SIG-M5 (cell line): ENCODE measurements at places on chromosomes 16 and 17.

- no peak for DNase-seq
These were observed 12.8 kb upstream of the SMG1 start for GRCh38 chr16:18938986-18939385.

DNA sequence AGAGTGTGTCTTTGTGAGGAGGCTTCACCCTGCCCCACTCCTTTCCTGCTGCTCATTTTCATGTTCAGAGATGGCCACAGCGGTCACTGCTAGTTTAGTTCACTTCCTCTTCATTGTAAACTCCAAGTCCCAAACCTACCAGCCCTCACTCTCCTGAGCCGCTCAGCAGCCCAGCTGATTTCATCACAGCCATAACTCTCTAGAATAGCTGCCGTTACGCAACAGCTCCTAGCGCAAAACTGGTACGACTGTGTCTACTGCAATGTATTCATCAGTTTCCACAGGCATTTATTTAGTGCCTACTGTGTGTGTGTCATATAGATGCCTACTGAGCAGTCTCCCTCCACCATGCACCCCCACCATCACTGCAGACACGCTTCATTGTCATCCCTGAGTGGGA, 233.5 kb upstream of the RPL38 start:
- peak; percentile 70 for DNase-seq

- DNase-seq = no peak
These were observed 84.0 kb upstream of the TNRC6C start for GRCh38 chr17:77874303-77875050.

- peak; percentile 32 for DNase-seq
These were observed 20.9 kb downstream of the AKTIP start for GRCh38 chr16:53482123-53482522.

- DNase-seq = peak; percentile 9
These were observed 5.8 kb downstream of the NUP88 start for GRCh38 chr17:5413682-5414081.

DNA sequence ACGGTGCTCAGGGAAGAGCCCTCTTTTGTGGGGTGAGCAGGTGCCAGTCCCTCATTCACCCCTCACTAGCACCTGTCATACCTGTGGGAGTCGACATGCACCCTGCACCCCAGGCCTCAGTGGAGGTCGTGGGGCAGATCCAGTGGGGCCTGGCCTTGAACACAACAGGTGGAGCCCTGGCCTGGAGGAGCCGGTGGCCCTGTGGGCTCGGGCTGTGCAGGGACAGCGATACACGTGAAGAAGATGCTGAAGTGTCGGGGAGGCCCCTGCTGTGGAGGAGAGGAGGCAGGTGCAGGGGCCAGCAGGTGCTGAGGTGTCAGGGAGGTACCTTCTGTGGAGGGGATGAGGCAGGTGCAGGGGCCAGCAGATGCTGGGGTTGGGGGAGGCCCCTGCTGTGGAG, 31.8 kb downstream of the ZNF750 start:
- no peak for DNase-seq

GRCh38 chr17:50861334-50861676, 4.8 kb downstream of the TOB1 start:
- DNase-seq = no peak

DNA sequence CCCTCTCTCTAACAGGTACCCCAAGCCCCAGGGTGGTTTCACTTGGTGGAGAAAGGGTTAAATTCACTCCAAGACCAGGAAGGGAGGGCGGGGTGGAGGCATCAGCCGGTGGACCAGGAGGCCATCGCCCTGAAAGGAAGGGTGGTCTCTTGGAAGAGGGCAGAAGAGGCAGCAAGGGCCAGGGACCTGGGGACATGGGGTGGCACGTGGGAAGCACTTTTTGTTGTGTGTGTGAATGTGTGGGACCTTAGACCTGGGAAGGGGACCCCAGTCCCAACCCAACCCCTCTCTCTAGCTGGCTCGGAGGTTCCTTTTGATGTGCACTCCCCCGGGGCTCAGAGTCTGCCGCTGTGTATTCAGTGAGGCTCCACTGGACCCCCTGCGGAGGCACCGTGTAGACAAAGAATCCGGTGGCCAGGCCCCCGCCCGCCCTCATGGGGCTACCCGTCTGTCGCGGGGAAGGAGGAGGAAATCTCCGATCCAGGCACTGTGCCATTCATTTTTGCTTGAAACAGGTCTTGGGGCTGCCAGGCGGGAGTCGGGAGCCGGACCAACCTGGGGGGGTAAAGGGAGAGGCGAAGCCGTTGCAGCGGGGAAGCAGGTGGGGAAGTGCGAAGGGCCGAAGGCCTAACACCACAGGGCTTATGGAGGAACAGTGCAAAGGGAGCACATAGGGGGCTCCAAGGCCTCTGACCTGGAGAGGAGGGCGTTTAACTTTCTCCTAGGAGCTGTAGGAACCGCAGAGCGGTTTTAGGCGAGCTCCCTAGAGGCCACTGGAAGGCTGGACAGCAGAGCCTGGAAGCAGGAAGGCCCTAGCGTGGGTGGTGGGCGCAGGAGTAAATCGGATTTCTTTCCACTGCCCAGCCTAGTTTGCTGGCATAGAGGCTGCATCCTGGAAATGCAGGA, 3.2 kb upstream of the WNT3 start:
- DNase-seq = no peak

GRCh38 chr17:63517825-63518534, 5.2 kb upstream of the KCNH6 start:
- no peak for DNase-seq

GRCh38 chr16:31458073-31458843, 1.0 kb upstream of the ARMC5 start:
- peak; percentile 11 for DNase-seq

DNA sequence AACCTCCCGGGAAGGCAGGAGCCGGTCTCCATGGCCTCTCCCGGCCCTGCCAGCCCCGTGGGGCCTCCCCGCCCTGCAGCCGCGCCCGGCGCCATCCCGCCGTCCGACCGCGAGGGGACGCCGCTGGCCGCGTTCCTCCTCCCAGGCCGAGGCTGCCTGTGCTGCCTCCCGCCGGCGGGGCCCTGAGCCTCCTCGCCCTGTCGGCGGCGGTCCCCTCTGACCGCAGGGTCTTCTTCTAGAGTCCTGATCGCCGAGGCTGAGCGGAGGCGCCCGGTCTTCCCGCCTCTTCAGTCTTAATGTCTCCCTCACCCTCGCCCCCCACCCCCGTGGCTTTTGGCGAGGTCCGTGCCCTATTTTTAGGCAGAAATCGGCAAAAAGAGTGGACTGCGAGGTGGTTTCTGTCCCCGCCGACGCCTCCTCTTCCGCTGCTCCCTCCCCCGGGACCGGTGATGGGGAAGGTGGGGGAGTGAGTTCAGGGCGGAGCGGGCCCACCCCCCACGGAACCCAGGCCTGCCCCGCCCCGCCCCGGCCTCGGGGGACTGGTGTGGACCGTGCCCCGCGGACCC, 794 bp upstream of the CPNE7 start:
- DNase-seq = no peak

DNA sequence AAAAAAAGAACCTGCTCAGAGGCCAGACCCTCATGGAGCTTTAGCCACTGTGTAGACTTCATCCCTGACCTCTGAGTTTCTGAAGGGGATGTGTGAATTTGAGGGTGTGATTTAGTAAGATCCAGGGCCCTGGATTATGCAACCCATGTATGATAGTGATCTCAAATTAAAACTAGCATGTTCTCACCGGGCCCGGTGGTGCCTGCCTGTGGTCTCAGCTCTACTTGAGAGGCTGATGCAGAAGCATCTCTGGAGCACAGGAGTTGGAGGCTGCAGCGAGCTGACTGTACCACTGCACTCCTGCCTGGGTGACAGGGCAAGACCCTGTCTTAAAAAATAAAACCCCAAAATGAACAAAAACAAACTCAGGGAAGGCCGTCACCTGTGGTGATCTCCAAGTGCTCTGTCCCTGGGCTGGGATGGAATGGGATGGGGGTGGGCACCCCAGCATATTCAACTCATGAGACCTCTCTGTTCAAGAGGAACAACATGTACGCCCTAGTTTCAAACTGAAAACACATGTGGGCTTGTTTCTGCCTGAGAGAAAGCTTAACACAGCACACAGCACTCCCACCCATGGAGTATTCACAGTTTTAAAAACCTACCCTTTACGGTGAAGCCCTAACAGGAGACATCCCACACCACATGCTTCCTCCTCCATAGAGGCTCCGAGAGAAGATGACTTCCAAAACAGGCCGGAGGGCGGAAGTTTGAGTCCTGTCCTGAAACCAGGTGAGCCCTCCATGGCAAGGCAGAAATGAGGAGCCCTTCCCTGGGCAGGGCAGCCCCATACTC, 30.1 kb downstream of the GNPTG start:
- DNase-seq = no peak
